Kasumi-1 (cell line): ENCODE measurements at places on chromosomes 3 and 15.

GRCh38 chr3:45010811-45011333 lies 15.2 kb upstream of the CLEC3B start:
- DNase-seq = no peak

- DNase-seq = peak; percentile 1
Measured at GRCh38 chr15:32956006-32956405, 238.2 kb downstream of the GREM1 start.

DNA sequence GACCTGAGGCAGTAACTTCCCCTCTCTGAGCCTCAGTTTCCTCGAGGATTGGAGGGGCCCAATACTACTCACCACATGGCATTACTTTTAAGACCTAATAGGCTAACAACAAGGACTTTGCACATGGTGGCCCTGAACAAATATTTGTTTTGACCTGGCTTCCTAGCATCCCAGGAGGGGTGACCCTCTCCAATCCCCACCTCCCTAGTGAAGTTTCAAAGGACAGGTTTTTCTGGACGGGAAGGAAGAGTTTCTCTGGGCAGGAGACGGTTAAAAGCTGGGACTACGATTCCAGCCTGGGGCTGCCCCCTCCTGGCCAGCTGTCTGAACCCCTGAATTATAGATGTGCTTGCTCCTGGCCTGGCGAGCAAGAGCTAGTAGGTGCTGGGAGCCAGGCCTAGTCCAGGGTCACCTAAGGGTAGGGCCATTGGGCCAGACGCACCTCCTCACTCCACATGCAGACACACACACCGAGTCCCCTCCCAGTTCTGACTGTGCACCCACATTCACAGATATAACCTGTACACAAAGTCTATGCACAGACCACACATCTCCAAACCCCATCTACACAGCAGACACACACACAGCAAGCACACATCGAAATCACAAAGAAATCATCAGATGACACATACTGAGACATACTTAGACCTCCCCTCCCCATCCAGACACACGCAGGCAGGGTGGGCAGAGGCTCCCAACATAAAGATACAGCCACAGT lies 2.7 kb upstream of the ISL2 start:
- DNase-seq = peak; percentile 27

- no peak for DNase-seq
Measured at GRCh38 chr3:61828880-61829721, 267.7 kb downstream of the PTPRG start.

GRCh38 chr3:32366638-32367397 lies 24.8 kb upstream of the CMTM7 start:
- DNase-seq = no peak

- no peak for DNase-seq
Measured at GRCh38 chr3:38099518-38099917, 37.4 kb downstream of the ACAA1 start.

DNA sequence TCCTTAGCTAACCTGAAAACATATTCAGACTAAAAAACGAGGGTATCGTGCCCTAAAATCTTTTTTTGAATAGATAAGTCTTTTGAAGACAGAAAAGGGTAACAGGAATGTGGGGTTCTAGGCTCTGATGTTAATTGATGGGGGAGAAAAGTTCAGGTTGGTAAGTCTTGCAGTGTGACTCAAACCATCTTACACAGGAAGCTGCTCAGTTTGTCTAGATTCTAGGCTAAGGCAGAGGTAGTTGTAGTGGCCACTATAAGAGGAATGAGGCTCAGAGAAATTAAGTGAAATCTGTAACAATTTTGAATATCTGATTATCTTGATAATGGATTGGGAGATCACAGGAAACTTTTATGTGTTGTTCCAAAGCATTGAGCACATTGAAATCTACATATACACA lies 267.9 kb downstream of the PDCD6IP start:
- DNase-seq = no peak

DNA sequence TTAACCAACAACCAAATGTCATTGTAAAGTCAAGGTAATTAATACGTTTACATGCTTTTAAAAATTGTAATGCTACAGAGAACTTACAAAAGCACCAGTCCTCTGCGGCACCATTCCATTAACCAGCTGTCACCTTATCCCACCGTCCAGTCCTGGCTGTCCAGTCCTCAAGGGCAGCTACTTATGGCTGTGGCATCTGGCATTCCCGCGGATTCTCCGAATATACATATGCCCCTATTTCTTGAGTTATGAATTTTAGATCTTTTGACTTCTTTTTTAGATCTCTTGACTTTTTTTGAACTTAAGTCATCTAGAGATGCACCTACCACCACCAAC lies 382 bp upstream of the POMGNT2 start:
- no peak for DNase-seq

DNA sequence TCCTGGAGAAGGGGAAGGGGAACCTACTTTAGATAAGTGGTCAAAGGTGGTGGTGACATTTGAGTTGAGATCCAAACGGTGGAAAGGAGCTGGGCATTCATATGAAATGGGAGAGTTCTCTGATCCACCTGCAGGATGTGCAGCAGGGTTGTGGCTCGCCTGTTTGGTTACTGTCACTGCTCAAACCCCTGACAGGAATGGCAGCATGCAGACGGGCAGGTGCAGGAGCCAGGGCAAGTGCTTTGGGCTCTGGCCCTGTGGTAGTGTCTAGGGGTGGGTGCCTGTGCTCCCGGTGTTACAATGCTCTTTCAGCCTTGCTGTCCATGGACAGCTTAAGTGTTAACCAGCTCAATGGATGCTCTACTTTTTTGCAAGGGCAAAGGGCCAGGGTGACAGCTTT lies 18.5 kb downstream of the PAQR9 start:
- no peak for DNase-seq

DNA sequence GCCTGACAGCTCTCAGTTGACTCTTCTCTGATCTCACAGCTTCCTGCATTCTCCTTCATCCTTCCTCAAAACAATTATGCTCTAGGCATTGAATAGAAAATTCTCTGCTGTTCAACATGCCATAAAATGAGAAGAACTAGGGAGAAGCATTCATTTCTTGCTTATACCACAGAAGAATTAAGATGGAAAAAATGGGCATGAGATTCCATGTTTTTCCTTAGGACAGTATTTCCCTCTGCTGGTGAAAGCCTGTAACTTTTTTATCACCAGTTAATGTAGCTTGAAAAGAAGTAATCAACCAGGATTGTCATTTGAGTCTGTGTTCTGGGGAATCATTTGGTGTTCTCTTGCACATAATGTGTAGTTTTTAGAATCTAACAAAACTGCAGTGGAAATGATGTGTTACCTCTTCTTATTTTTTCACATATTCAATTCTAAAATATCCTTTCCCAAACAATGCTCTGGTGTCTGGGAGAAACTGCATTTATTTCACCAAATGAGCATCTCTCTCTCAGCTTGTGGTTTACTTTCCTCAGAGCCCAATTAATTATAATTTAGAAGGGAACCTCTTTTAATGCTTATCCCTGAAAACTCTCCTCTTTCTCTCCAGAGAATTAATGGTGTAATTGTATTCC lies 92.8 kb upstream of the DCBLD2 start:
- DNase-seq = peak; percentile 40

GRCh38 chr3:123652342-123652984 lies 67.6 kb upstream of the HACD2 start:
- DNase-seq = peak; percentile 71

GRCh38 chr3:11204697-11205348 lies 50.5 kb downstream of the HRH1 start:
- no peak for DNase-seq

- DNase-seq = peak; percentile 98
Measured at GRCh38 chr3:160981217-160981938, 123.8 kb downstream of the B3GALNT1 start.

DNA sequence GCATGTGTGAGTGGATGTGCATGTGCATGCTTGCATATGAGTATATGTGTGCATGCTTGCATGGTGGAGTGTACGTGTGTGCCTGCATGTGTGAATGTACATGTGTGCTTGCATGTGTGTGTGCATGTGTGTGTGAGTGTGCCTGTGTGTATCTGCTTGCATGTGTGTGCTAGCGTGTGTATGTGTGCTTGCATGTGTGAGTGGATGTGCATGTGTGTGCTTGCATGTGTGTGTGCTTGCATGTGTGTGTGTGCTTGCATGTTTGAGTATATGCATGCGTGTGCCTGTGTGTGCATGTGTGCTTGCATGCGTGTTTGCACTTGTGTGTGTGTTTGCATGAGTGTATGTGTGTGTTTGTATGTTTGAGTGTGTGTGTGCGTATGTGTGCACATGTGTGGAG lies 4.6 kb upstream of the PLXNA1 start:
- DNase-seq = no peak

DNA sequence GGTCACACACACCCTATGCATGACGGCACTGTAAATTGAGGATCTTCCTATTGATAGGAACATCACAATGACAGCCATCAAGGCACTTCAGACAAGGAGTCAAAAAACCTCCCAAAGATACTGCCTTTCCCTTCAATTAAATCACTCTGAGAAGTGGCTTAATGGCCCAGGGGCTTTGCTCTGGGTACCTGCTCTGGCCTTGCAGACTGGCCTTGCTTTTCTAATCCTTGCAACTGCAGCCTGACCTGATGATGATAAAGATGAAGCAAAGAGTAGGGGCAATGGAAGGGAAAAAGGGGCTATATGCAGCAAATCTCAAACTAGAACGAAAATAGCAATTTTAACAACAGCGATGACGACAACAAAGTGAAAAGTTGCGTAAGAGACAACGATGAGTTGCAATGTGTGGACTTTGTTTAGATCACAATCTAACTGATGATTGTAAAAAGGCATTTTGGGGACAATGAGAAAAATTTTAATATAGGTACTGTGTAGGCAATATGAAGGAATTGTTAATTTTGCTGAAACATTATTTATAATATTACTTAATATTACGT lies 14.6 kb downstream of the ADAMTS9 start:
- no peak for DNase-seq

DNA sequence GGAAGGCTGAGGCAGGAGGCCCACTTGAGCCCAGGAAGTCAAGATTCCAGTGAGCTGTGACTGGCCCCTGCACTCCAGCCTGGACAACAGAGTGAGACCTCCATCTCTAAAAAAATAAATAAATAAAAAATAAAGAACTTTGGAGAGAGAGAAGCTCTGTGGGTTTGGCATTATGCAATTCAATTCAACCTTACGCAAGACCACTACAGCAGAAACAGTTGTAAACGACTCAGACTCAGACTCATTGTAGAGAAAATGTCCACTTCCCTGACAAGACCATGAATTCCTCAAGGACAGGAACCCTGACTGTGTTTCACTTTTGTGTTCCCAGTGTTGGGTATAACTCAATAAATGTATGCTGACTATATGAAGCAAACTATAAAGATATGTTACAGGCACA lies 90.3 kb upstream of the C3orf80 start:
- DNase-seq = peak; percentile 42

DNA sequence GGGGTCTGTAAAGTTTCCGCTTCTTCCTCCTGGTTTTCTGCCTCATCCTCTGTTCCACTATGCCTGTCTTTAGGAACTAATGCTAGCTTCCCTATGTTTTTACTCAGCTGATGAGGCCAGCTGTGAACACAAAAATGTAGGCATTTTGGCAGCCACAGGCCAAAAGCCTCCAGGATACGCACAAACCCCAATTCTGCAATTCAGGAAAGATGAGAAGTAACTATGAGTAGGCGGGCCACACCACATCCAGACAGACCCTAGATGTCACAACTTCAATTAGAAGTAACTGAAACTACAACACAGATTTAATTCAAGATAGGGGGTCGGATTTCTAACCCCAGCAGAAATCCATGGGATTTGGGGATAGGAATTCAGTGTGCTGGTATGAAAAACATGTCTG lies 11.9 kb downstream of the CA12 start:
- DNase-seq = no peak

DNA sequence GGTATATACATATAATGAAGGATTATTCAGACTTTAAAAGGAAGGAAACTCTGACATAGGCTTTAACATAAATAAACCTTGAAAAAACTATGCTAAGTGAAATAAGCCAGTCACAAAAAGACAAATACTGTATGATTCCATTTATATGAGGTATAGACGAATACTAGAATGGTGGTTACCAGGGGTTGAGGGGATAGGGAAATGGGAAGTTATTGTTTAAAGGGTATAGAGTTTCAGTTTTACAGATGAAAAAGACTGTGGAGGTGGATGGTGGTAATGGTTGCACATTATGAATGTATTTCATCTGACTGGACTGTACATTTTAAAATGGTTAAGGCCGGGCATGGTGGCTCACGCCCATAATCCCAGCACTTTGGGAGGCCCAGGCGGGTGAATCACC lies 41.7 kb downstream of the FRMD5 start:
- DNase-seq = no peak

DNA sequence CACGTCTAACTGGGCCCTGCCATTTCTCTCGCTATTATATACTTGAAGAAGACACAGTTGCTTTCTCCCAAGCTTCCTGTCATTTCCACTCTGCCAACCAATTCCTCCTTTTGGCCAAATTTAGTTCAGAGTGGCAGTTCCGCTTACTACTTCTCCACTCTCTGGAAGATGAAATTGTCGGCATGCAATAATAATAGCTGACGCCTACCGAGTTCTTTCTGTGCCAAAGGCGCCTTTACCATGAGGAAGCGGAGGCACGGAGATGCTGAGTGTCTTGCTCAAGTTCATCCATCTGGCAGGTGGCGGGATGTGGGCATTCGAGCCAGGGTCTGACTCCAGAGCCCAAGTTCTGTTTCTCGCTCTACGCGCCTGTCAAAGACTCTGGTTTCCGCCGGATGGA lies 14.6 kb upstream of the NRROS start:
- peak; percentile 77 for DNase-seq

DNA sequence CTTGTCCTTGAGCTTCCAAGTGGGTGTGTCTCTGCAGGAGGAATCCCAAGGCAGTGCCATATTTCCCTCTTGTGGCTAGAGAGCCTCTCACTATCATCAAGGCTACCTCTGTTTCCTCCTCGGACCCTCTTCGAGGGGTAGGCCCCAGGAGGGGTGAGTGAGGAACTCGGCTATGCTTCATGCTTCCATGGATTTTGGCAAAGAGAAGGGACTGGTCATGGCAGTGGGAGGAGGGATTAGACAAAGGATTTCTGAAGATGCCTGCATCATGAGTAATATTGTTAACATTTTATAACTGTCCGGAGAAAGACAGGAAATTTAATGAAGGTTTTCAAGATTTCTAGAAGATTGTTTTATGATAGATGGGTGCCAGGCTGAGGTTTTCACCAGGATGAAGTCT lies 241.5 kb downstream of the CLSTN2 start:
- no peak for DNase-seq

DNA sequence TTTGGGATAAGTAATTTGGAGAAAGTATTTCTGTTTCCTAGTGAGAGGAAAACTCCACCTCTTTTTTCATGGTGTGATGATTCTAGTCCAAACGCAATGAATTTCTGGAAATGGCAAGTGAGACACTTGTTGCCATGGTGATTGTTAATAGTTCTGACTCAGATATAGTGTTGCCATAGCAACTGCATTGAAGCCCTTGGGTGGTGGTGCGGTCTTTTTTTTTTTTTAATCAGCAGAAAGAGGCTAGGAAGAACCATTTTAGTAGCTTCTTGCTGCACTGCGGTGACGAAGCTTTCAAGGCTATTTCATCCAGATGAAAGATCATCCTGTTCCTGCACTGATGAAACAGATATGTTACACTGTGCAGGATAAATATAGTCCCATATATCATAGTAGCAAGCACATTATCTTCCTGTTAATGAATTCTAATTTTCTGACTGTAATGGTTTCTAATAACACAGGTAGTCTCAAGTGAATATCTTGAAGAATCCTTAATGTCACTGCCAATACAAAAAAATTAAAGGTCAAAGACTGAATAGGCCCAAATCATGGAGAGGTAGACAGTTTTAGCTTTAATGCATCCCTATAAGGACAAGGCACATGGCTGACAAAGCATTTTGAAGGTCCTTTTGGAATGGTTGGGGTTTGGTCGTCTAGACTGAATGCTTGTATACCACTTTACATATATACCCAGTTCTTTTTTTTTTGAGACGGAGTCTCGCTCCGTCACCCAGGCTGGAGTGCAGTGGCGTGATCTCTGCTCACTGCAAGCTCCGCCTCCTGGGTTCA lies 125.1 kb upstream of the ZBTB20 start:
- DNase-seq = no peak
